ENCODE measurements at places on chromosomes 3 and 15.

DNA sequence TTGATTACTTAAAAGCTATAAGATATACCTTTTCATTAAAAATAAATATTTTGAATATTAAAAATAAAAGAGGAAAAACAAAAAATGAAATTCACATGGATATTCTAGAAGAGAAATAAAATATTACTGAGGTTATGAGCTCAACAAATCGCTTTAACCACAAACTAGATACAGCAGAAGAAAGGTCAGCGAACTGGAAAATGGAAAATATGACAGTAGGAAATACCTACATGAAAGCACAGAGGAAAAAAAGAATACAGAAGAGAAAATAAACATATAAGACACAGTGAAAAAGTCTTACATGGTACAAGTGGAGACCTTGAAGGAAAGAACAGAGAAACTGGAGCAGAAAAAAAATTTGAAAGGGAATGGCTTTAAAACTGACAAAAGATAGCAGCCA lies 33.2 kb downstream of the SCAPER start:
- DNase-seq = no peak

DNA sequence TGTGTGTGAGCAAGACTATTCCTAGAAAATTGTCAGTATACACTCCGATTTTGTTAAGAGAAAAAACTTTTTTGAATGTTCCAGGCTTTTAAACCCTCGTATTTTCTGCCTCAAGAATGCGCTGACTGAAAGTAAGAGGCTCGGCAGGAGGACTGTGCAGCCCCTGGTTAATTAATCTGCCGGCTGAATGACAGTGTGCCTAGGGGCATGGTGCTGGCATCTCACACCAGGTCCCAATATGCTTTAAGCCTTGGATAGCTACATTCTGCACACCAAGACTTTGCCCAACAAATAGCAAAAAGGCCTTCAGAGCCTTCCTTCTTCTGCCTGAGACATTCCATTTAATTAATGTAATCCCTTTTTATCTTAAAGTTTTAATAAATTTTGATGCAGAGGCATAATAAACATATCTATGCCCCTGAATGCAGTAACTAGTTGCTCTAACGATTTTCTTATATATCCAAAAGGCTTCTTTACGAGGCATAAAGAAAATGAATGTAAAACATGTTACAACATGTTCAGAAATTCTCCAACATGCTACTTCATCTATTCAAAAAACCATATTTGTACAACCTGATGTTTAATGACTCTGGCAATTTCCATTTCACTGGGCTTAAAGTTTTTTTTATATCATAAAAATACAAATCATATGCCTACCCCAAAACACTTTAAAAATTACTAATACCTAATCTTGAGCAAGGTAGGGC lies 37.9 kb downstream of the DPH6 start:
- no peak for DNase-seq

DNA sequence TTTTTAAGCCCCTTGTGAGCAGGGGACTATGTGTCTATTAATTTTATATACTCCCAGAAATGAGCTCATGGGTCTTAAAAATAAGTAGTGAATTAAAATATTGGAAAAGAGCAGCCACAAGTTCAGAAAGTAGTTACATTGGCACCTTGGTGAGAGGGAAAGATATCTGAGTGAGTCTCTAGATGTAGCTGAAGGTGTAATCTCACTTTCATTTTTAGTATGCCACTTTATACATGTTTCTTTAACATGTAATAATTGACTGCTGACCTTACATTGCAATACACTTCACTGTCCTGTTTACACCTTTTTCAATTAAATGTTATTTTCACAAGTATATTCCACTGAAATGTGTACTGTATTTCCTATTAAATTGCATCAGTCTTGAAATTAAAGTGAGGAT lies 12.1 kb upstream of the PAK6 start:
- no peak for DNase-seq

DNA sequence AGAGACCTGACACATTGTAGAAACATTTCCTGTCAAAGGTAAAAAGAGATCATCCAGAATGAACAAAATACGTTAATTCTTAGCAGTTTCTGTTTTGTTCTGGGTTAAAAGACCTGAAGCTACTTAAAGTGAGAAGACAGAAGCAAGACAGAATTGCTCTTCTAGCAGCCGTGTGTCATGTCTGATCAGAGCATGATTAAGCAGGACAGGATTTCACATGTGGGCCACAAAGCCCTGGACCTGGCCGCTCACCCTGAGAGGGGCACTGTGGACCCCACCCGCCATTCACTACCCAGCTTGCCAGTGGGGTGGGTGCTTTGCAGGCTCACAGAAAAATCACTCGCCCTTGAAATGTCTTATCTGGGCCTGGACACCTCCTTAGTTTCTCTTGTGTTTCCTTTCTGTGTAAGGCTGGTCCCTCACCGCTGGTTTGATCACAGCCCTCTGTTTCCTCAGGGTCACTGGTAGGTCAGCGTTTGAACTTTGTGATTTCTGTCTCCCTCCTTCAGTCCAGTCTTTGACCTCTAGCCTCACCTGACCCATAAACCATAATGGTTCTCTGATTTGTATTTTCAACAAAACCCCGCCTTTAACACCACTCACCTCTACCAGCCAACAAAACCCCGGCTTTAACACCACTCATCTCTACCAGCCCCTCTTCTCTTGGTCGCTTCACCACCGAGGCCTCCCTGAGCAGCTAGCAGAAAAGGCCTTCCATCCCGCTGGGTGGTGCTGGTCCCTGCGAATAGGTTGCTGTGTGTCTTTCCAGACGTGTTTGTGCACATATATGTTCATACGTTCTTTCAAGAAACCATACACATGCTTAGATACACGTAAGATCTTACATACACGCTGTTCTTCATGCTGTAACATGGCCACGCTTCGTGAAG lies 185.0 kb downstream of the OR4M2 start:
- DNase-seq = no peak

GRCh38 chr3:34207002-34207401 lies 408.6 kb downstream of the PDCD6IP start:
- DNase-seq = peak; percentile 58

- peak; percentile 72 for DNase-seq
These were observed at the start of gene NEO1 for GRCh38 chr15:73051807-73052652. NEO1 (plus strand) TSS chr15:73052463; CDS start chr15:73052676, 213 bp downstream.

- no peak for DNase-seq
These were observed 3.5 kb downstream of the RNU5B-1 start for GRCh38 chr15:65307978-65308377.

DNA sequence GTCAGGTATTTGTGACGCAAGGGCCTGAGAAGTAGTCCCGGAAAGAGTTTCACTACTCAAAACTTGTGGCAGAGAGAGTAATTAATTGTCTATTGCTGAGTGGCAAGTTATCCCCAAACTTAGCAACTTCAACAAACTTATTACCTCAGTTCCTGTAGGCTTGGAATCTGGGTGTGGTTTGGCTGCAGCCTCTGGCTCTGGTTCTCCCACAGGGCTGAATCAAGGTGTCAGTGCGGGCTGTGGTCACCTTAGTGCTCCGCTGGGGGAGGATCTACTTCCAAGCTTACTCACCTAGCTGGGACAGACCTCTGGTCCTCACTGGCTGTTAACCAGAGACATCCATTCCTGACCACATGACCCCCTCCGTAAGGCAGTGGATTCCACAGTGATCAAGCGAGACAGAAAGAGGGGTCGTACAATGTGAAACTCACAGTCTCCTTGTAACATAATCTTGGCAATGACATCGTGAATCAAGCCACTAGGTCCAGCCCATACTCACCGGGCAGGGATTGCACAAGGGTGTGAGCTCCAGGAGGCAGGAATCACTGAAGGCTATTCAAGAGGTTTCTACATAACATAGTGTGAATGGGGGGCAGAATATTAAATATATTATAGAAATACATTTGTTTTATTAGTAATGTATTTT lies 138.3 kb downstream of the RYR3 start:
- no peak for DNase-seq

DNA sequence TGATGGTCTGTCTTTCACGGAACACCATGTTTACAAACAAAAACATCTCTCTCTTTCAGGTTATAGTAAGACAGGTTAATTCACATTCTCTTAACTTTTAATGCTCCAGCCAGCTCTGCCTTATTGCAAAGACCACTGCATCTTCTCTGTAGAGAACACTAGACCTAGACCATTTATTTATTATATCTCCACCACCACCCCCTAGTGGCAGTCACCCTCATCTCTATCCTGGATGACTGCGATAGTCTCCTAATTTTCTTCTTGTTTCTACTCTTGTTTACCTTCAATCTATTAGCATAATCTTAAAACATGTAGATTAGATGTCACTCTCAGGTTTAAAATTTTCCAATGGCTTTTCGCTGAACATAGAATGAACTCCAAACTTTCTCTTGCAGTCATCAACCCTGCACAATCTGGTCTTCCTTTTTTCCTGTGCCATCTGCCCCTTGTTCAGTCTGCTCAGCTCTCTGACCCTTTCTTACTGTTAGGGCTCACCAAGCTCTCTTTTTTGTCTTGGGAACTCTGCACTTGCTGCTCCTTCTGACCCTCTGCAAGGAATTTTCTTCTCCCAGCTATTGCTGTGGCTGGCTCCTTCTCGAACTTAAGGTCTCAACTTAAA lies 155.6 kb downstream of the SQOR start:
- DNase-seq = peak; percentile 11

DNA sequence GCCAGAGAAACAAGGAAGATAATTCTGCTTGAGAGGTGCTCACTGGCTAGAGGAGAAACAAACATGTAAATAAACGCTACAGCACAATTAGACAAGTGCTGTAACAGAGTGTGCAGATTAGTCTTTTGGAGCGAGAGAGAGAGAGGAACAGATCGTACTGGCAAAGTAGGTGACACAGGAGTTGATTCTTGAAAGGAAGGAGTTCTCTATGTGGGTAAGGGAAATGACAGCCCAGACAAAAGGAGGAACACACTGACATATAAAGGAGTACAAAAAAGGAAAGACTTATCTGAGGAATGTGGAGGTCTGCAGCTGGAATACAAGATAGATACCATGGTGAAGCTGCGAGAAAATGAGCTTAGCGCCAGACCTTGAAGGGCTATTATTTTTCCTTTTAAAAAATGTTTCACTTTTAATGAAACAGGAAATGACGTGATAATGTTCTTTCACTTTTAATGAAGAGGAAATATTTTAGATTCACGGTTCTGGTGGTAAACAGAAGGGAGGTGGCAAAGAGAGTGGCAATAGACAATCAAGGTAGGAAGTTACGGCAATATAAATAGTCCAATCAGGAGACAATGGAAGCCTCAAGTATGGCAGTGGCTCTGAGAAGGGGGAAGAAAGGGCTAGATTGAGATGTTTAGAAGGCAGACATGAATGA lies 202.9 kb downstream of the VPS13C start:
- DNase-seq = no peak
